Psoas muscle (tissue), 8 donors: ENCODE measurements at places on chromosomes 3 and 15. TPM values are rescaled to one million over a fixed set of nuclear protein-coding genes. Genes with fewer than 3 reads are reported as not detected.

DNA sequence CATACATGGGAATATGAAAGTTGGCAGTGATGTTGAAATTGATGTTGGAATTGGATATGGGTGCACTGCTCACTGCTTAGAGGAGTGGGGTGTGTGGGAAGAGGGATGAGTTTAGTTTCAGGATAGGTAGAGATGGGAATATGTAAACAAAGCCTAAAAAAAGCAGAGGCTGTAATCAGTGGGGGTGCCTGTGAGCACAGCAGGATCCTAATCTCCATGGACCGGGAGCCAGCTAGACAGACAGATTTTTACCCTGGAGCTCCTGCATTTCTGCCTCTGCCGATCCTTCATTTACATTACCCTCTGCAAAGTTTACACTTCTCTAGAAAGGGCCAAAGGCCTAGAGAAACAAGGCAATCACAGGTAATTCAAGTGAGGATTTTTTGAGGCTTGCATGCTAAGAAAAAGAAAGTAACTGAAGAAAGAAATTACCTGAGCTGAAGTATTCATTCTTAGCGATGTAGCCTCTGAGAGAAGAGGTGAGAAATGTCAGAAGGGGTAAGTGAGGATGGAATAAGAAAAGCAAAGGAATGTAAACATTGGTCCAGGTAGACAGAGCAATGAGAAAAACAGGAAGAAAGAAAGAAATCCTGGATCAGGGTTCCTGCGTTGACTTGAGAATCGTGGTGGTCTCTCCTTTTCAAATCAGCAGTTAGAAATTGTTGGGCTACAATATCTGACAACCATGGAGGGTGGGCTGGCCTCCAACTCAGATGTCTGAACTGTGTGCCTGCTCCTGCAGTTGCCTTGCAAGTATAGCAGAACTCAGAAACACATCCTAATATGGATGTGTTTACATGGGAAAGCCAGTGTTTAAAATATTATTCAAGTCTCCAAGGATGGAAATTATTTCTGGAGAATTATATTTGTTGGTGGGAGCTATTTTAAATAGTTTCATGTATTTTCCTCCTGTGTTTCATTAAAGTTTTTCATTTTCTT lies 79.8 kb downstream of the CRTC3 start:
- H3K36me3 ChIP-seq = peaks cover 86% of the 10 kb centered on the region
- H3K4me1 ChIP-seq = no peaks in the 10 kb centered on the region
- no peak overlapping the region for H3K4me3 ChIP-seq
- peak overlapping the region; percentile 53 for H3K27ac ChIP-seq
- no peaks in the 10 kb centered on the region for H3K27me3 ChIP-seq
- no peak for DNase-seq

The DTX3L gene
- 11.9 TPM for total RNA-seq

The WWTR1 gene
- total RNA-seq = 52.9 TPM

The IGSF11 gene
- 2.2 TPM for total RNA-seq

GRCh38 chr15:32700501-32701150 lies 17.2 kb upstream of the GREM1 start:
- H3K27ac ChIP-seq = no peak overlapping the region
- H3K4me1 ChIP-seq = no peaks in the 10 kb centered on the region
- no peaks in the 10 kb centered on the region for H3K36me3 ChIP-seq
- H3K4me3 ChIP-seq = no peak overlapping the region

GRCh38 chr3:128456776-128457715 lies 9.6 kb downstream of the DNAJB8 start:
- no peak for DNase-seq
- H3K27ac ChIP-seq = no peak overlapping the region
- H3K36me3 ChIP-seq = no peaks in the 10 kb centered on the region
- H3K4me1 ChIP-seq = no peaks in the 10 kb centered on the region
- no peaks in the 10 kb centered on the region for H3K27me3 ChIP-seq

The TLE3 gene
- 17.7 TPM for total RNA-seq

GRCh38 chr3:165346503-165346902 lies 150.3 kb upstream of the SLITRK3 start:
- no peaks in the 10 kb centered on the region for H3K4me1 ChIP-seq
- no peak overlapping the region for H3K4me3 ChIP-seq
- no peak overlapping the region for H3K27ac ChIP-seq
- H3K27me3 ChIP-seq = no peaks in the 10 kb centered on the region
- no peaks in the 10 kb centered on the region for H3K36me3 ChIP-seq
- DNase-seq = no peak

- H3K4me1 ChIP-seq = no peaks in the 10 kb centered on the region
- H3K27ac ChIP-seq = no peak overlapping the region
- no peak overlapping the region for H3K4me3 ChIP-seq
- H3K27me3 ChIP-seq = no peaks in the 10 kb centered on the region
Measured at GRCh38 chr3:145807990-145808389, 353.0 kb downstream of the PLOD2 start.

GRCh38 chr3:162643245-162643644 lies 1146.6 kb downstream of the OTOL1 start:
- H3K27me3 ChIP-seq = no peaks in the 10 kb centered on the region
- H3K36me3 ChIP-seq = no peaks in the 10 kb centered on the region
- no peak overlapping the region for H3K4me3 ChIP-seq
- H3K4me1 ChIP-seq = no peaks in the 10 kb centered on the region
- no peak for DNase-seq

GRCh38 chr3:45437383-45437782 lies 49.0 kb downstream of the LARS2 start:
- H3K27ac ChIP-seq = no peak overlapping the region
- no peaks in the 10 kb centered on the region for H3K4me1 ChIP-seq
- no peak overlapping the region for H3K4me3 ChIP-seq
- no peak for DNase-seq
- no peaks in the 10 kb centered on the region for H3K27me3 ChIP-seq

GRCh38 chr3:182393830-182394367 lies 399.4 kb upstream of the ATP11B start:
- no peaks in the 10 kb centered on the region for H3K4me1 ChIP-seq
- no peaks in the 10 kb centered on the region for H3K27me3 ChIP-seq
- DNase-seq = no peak
- H3K36me3 ChIP-seq = no peaks in the 10 kb centered on the region

DNA sequence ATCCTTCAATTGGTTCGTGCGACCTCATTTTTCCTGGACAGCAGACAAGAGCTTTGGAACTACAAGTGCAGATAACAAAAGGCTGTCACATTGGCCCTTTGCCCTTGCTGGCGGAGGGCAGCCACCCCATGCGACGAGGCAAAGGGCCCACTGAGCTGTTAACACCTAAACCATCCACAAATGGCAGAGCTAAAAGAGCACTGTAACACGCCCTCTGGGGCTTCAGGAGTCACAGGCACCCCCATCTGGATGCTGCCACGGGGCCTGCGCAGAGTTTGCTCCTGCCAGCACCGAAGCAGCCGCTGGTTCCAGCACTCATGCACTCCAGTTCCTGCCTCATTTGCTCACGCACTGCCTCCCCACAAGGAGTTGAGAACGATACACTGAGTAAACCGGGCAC lies 524.9 kb downstream of the ZNF385D start:
- no peak for DNase-seq
- no peak overlapping the region for H3K4me3 ChIP-seq
- H3K27me3 ChIP-seq = no peaks in the 10 kb centered on the region
- no peaks in the 10 kb centered on the region for H3K4me1 ChIP-seq
- no peak overlapping the region for H3K27ac ChIP-seq

DNA sequence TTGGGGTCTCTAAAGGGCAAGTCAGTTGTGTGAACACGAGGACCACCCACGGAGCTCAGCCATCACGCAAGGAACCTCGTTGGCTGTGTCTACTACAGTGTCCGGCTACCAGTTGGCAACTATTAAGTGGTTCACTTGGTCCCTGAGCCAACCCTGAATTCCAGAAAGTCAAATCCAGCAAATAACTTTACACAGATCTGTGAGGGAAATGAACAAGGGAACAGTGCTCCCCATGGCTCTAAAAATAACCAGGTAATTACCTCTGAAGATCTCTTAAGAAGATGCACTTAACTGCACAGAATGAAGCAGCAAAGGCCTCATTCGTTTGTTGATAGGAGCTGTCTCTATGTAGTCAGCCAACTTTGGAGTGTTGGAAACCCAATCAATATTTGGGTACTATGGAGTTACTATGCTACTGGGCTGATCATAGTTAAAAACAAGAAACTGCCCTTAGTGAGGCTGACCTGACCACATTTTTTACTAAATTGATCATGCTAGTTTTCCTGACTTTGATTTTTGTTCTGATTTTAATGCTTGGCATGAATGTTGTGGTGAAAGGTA lies 219.1 kb upstream of the LRIG1 start:
- H3K4me3 ChIP-seq = no peak overlapping the region
- H3K36me3 ChIP-seq = no peaks in the 10 kb centered on the region
- H3K27ac ChIP-seq = no peak overlapping the region
- H3K27me3 ChIP-seq = no peaks in the 10 kb centered on the region

GRCh38 chr3:130276203-130276803 lies 69.2 kb upstream of the COL6A5 start:
- no peak overlapping the region for H3K4me3 ChIP-seq
- H3K27me3 ChIP-seq = no peaks in the 10 kb centered on the region
- no peak for DNase-seq

DNA sequence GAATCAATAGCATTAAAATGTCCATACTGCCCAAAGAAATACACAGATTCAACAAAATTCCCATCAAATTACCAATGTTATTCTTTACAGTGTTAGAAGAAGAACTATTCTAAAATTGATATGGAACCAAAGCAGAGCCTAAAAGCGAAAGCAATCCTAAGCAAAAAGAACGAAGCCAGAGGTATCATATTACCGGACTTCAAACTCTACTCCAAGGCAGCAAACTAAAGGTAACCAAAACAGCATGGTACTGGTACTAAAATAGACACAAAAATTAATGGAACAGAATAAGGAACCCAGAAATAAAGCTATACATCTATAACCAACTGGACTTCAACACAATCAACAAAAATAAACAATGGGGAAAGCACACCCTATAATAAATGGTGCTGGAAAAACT lies 167.5 kb downstream of the ADAMTS9 start:
- H3K27me3 ChIP-seq = no peaks in the 10 kb centered on the region
- DNase-seq = no peak
- peaks cover 72% of the 10 kb centered on the region for H3K36me3 ChIP-seq
- H3K4me3 ChIP-seq = peak overlapping the region; percentile 3
- H3K4me1 ChIP-seq = no peaks in the 10 kb centered on the region
- no peak overlapping the region for H3K27ac ChIP-seq

GRCh38 chr3:35241236-35241635 lies 398.1 kb upstream of the ARPP21 start:
- no peak overlapping the region for H3K27ac ChIP-seq
- H3K4me3 ChIP-seq = no peak overlapping the region
- DNase-seq = no peak

- H3K36me3 ChIP-seq = no peaks in the 10 kb centered on the region
- no peaks in the 10 kb centered on the region for H3K4me1 ChIP-seq
- no peaks in the 10 kb centered on the region for H3K27me3 ChIP-seq
- no peak overlapping the region for H3K4me3 ChIP-seq
- H3K27ac ChIP-seq = no peak overlapping the region
Measured at GRCh38 chr3:60469481-60469880, 781.8 kb downstream of the FHIT start.

DNA sequence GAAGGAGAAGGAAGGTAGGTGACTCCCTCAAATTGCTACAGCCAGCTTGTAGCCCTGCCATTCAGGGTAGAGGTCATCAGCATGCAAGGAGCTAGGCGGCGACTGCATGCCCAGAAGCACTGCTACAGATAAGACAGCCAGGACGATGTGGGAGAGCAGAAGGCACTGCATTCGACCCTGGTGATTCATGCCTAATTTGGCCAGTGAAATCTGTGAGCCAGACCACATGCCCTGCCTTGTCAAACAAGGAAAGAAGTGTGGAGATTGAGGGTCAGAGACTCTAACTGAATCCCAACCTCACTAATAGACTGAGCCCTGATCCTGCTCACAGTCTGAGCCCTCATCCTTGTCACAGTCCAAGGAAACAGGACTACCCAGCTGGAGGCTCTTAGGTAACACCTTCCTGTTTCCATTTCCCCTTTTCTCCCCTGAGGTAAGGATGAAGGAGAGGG lies 86.6 kb downstream of the LINGO1 start:
- no peak overlapping the region for H3K27ac ChIP-seq
- no peaks in the 10 kb centered on the region for H3K27me3 ChIP-seq
- H3K36me3 ChIP-seq = no peaks in the 10 kb centered on the region
- peaks cover 5% of the 10 kb centered on the region for H3K4me1 ChIP-seq

The IMPG2 gene
- total RNA-seq = 0.64 TPM

The AGTR1 gene
- 8.5 TPM for total RNA-seq

- no peak for DNase-seq
- H3K27ac ChIP-seq = no peak overlapping the region
- no peaks in the 10 kb centered on the region for H3K4me1 ChIP-seq
- no peaks in the 10 kb centered on the region for H3K36me3 ChIP-seq
- H3K27me3 ChIP-seq = no peaks in the 10 kb centered on the region
- H3K4me3 ChIP-seq = no peak overlapping the region
Measured at GRCh38 chr3:69684309-69684961, 54.8 kb upstream of the MITF start.

- no peaks in the 10 kb centered on the region for H3K36me3 ChIP-seq
- no peaks in the 10 kb centered on the region for H3K27me3 ChIP-seq
- H3K4me1 ChIP-seq = no peaks in the 10 kb centered on the region
- H3K4me3 ChIP-seq = no peak overlapping the region
- DNase-seq = no peak
Measured at GRCh38 chr3:81105789-81106488, 655.5 kb downstream of the GBE1 start.

GRCh38 chr15:55322467-55322866 lies 3.4 kb downstream of the PIGB start:
- peaks cover 6% of the 10 kb centered on the region for H3K4me1 ChIP-seq
- H3K27me3 ChIP-seq = no peaks in the 10 kb centered on the region
- H3K27ac ChIP-seq = no peak overlapping the region
- no peak for DNase-seq
- no peaks in the 10 kb centered on the region for H3K36me3 ChIP-seq
- no peak overlapping the region for H3K4me3 ChIP-seq
